Activated B cell treated with CpG ODN at 0.5 μM for 24 hours (primary cell): ENCODE measurements at places on chromosomes 6 and 20. TPM values are rescaled to one million over a fixed set of nuclear protein-coding genes. Genes with fewer than 3 reads are reported as not detected.

Gene IL17A
- not detected in 2 replicates for total RNA-seq

Gene HSPA1L
- total RNA-seq, result 1.2 and 2.1 TPM in 2 replicates

GRCh38 chr20:44481719-44482416, 6.2 kb downstream of the TTPAL start:
- no peak for DNase-seq

- DNase-seq, result no peak
Observed at GRCh38 chr6:100622907-100623692, 158.4 kb upstream of the SIM1 start.

DNA sequence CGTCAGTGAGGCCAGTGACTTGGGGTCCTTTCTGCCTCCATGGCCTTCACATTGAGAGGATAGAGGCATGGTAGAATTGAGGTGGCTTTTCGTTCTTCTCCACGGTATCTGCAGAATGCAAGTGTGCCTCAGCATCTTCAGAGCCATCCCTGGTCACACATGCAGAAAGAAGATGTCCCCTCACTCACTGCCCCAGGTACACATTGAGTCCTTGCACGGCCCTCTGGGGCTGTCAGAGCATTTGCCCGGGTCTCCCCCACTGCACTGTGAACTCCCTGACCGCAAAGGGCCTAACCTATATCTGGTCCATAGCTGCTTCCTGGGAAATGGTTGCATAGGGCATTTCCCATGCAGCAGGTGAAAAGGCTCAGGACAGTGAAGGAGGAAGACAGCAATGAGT, 115.7 kb downstream of the SCML4 start:
- DNase-seq, result no peak

GRCh38 chr6:139243536-139243935, 48.3 kb downstream of the TXLNB start:
- no peak for DNase-seq

GRCh38 chr20:50876063-50876685, 55.1 kb downstream of the ADNP start:
- no peak for DNase-seq

DNA sequence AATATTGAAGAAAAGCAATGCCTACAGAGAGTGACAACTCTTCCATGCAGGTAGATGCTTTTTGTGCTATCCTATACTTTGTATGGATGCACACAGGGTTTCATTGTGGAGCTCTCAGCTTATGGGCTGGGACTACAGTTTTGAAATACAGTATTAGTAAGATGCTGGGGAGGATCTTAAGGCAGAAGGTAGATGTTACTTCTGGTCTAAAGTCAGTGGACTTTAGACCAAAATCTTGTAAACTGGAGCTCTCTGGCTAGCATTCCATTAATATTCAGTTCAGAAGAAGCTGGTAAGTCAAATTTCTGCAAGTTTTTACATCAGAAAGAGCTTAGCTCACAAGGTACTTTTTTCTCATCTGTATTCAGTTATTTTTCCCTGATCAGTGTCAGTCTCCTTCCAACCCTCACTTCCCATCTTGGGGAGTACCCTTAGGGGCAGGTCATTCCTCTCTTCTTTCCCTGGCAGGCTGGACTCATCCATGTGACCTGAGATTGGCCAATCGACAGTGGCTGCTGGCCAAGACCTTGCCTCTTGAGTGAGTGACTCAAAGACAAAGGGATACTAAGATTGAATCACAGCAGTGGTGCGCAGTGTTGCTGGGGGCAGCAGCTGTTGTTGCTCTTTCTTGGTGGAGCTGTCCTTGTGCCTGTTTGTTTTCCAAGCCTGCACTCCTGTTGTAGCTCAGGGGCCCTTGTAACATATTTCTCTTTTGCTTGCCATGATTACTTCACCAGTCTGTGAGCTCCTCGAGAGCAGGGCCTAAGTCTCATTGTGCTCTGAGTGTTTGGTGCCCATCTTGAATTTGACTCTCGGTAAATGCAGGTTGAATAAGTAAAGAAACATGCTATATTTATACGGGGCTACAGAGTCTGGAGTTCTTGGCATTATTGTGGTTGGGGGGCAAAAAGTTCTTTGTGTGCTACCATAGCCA, 2.8 kb upstream of the PHF20 start:
- DNase-seq, result no peak
